NCI-H1694 treated with DMSO at 0.1 percent for 48 hours (cell line): ENCODE measurements at places on chromosomes 11 and 22.

DNA sequence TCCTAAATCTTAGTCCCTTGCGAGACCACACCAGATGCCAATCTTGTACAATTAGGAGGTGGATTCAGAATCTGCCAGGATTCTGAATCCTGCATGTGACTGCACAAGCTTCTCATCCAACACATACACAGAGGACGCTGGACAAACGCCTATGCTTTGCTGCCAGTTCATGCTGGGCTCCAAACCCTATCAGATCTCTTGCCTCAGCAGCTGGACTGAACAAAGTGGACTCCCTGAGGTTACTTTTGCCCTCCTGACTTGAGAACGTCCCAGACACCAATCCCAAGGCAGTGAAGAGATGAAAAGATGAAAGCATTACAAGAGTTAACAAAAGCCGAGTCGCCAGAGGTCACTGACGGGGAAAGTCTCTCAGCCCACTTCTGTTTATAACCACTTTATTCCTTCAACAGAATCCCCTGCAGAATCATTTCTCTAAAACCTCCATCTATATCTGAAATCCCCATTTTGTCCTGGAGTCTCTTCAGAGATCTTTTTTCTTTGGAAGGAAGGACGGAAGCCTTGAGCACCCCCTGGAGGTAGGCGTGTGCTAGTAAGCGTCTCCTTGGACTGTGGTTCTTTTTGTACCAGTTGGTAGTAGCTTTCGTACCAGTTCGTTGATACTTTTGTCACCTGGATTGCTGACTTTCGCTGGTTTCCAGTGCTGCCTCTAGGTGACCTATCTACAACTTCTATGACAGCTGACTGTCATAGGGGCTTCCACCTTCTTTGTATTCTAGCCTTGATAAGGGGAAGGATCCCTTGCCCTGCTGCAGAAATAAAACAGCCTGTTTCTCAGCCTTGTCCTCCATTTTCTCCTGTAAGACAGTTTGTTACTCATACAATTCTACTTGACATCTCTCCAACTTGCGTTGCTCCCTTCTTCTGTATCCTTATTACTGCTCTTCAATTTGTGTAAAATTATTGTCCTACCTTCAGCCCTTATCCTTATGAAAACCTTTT is 26.1 kb upstream of the EED start:
- peak; percentile 36 for DNase-seq

DNA sequence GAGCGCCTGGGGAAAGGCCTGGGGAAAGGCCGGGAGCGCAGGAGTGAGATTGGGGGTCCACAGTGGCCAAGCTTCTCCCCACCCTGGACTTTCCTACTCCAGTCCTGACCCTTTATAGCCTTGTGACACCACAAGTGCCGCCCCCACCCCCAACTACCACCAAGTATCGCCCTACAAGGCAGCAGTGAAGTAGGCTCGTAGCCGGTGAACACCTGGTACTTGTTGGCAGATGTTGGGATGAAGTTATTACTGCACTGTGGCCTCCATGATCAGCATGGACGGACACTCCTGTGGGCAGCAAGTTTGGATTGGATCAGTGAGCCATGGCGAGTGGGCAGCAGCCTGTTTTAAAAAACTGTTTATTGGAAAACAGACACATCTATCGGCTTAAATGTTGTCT is 45.0 kb downstream of the EIF3F start:
- no peak for DNase-seq

DNA sequence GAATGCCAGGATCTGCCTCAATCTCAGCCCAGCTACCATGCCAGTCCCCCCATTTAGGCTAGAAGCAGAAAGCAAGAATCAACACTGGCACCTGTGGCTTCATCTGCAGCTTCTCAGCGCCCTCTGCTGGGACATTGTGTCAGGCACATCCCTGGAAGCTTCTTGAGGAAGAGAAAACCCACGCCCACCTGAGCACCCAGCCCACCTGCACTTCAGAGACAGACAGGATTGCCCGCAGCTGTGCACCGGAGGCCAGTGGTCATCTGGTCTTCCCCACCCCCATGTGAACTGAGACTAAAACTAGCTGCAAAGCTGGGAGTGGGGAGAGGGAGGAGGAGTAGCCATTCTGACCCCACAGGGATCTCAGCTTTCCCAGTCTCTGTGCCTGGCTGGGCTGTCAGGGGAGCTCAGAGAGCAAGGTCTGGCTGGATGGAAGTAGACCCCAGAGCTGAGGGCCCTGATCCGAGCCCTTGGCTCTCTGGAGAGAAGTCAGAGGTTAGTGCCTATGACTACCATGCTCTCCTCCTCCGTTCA is 66.8 kb downstream of the FEZ1 start:
- DNase-seq: peak; percentile 12

- no peak for DNase-seq
Measured at GRCh38 chr22:35634943-35635540, 13.2 kb upstream of the APOL6 start.

DNA sequence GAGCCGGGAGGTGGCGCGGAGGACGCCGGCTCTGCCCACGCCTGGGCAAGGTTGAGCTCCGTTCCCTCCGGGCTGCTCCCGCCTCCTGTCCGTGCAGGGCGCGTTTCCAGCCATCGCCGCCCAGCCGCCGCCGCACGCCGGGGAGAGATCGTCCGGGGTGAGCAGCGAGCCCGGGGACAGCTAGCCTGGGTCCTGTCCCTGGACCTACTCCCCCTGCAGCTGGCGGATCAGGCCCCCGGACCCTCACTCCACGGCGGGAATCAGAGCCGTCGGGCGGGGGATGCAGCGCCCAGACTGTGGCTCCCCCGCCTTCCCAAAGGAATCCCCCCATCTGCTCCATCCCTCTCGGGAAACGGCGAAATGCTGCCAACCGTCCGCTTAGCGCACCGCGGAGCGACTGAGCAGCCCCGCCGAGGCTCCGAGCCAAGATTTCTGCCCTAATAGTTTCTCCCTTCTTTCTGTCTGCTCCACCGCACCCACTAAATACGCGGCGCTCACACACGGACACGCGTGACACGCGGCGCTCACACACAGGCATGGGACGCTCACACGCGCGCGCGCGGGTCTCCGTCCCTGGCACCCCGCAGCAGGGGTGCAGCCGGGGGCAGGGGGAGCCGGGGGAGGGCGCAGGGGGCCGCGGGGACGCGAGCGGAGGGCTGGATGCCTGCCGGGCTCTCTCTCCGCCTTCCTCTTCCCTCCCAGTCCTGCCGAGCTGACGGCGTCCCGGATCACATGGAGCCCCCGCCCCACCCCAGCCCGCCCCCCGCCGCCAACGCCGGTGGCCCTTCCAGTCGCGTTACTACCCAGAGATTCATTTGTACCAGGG is at the start of gene KCNJ5:
TSS of gene KCNJ5 (plus strand) at position 814 of the 826 bp plus-strand sequence. CDS start 19,918 bp downstream, outside the sequence.
- no peak for DNase-seq

DNA sequence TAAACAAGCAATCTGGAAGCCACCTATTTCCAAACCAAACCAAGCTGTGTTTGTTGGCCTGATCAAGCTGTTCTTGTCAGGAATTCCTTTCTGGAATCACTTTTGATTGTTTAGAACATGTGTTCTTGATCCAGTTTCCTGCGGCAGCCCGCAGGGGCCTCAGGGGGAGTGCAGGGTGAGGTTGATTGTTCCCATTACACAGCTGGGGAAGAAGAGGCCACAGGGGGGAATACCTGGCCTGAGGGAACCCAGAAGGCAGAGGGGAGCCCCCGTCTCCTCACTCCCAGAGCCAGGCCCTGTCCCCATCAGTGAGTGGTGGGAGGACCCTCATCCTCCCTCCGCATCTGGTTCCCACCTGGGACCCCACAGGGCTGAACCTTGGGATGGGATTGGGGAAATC is 4.2 kb downstream of the MRGPRD start:
- no peak for DNase-seq

- no peak for DNase-seq
Measured at GRCh38 chr11:102361086-102362031, 14.3 kb downstream of the BIRC2 start.

- no peak for DNase-seq
Measured at GRCh38 chr11:36948460-36949127, 350.6 kb upstream of the RAG2 start.

GRCh38 chr11:76329983-76330382 is 50.9 kb downstream of the THAP12 start:
- no peak for DNase-seq

DNA sequence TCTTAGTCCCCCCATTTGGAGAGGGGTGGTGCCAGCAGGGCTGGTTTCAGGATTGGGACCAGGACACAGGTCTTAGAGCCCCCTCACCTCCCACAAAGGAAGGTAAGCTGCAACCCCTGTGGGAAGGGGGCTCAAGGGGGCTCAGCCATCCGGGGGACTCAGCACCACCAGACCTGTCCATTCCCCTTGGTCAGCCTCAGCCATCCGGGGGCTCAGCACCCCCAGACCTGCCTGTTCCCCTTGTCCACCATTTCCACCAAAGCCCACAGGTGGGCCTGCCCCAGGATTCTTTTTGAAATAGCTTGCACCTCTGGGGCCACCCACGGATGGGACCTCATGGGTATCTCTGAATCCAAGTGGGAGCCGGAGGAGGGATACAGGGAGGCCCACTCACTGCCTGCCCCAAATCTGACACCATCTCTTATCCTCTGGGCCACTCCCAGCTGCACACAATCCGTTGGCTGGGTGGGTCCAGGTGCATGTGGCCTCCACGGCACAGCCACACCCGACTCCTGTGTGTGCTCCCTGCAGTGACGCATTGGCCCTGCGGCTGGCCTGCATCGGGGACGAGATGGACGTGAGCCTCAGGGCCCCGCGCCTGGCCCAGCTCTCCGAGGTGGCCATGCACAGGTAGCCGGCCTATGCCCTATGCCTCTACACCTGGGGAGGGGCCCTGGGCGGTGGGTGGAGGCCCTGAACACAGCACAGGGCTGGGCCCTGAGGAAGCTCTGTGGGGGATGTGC is 15.9 kb downstream of the MCAT start:
- no peak for DNase-seq

- no peak for DNase-seq
Measured at GRCh38 chr22:49935561-49935960, 17.1 kb downstream of the CRELD2 start.

GRCh38 chr11:61054513-61054912 is 47.8 kb upstream of the CD5 start:
- DNase-seq: no peak

GRCh38 chr11:16923987-16924386 is 90.2 kb downstream of the PLEKHA7 start:
- no peak for DNase-seq

DNA sequence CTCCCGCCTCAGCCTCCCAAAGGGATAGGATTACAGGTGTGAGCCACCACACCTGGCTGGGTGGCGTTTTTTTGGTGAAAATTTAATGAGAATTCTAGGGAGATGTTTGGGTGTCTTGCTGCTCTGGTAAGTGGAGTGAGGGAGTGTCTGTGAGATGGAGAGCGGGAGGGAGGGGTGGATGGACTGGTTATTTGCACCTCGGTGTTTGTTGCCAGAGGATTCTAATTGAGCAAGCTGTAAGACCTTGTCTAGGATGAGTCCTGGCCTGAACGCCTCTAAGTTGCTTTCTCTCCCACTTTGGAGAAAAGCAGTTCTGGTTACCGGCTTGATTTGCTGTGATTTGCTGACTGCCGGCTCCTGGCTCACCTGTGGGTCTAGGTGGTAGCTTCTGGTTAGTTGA is 22.0 kb upstream of the GRAMD4 start:
- DNase-seq: no peak

GRCh38 chr11:92268546-92268945 is 43.9 kb downstream of the FAT3 start:
- DNase-seq: no peak

GRCh38 chr11:83047515-83048225 is 24.0 kb downstream of the RAB30 start:
- DNase-seq: no peak

GRCh38 chr11:19220903-19221724 is 19.3 kb upstream of the CSRP3 start:
- no peak for DNase-seq

DNA sequence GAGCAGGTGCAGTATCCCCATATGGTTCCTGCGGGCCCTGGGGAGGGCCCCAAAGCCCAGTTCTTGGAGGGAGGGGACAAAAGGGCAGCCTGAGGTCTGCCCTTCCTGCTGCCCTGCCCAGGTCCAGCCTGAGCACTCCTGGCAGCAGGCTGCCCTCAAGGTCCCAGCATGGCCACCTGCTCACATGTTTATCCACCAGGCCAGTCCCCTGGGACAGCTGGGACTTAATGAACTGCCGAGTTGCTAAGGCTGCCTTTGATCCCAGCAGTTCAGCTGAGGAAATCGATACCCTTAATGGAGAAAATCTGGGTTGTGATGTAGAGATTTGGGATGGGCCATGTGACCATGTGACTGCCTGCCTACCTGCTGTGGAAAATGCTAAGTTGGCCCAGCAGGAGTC is 146.2 kb downstream of the TRIM29 start:
- DNase-seq: no peak

DNA sequence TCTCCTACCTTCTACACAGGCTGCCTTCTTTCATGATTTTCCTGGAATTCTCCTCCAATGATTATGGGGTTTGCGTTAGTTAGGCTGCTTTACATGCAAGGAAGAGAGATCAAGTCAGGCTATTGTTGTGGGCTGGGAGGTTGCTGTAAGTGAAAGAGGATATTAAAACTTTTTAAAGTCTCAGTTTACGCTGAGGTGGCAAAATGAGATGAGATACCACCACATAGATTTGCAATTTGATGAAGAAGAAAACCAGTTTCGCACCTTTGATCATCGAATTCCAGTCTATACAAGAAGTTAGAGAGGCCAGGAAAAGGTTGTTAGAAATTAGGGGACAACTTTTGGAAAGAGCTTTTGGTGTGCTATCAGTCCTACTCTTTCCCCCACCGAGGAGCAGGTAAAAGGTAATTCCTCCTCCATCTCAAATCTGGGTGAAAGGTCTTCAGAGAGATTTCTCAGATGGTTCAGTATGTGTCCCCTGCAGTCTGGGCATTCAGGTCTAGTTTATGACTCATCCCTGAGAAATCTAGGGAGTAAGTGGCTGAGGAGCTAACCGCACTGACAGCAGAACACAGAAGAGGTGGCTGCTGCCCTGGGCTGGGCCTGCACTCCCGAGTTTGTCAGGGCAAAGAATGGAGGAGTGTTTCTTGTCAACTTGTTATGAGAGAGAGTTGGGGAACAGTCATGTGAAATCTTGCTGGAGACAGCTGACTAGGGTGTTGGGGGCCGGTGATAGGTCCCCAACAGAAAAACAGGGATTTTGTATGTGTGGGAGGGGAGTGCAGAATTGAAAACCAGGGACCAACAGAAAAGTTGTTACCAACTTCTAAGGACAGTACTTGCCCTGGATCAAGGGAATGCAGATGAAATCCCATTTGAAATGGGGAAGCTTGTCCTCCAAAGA is 34.7 kb downstream of the CCDC83 start:
- no peak for DNase-seq

GRCh38 chr11:123745764-123746451 is 4.4 kb upstream of the ZNF202 start:
- DNase-seq: no peak
